NCI-H446 treated with DMSO at 0.1 percent for 48 hours (cell line): ENCODE measurements at places on chromosomes 11 and 22.

DNA sequence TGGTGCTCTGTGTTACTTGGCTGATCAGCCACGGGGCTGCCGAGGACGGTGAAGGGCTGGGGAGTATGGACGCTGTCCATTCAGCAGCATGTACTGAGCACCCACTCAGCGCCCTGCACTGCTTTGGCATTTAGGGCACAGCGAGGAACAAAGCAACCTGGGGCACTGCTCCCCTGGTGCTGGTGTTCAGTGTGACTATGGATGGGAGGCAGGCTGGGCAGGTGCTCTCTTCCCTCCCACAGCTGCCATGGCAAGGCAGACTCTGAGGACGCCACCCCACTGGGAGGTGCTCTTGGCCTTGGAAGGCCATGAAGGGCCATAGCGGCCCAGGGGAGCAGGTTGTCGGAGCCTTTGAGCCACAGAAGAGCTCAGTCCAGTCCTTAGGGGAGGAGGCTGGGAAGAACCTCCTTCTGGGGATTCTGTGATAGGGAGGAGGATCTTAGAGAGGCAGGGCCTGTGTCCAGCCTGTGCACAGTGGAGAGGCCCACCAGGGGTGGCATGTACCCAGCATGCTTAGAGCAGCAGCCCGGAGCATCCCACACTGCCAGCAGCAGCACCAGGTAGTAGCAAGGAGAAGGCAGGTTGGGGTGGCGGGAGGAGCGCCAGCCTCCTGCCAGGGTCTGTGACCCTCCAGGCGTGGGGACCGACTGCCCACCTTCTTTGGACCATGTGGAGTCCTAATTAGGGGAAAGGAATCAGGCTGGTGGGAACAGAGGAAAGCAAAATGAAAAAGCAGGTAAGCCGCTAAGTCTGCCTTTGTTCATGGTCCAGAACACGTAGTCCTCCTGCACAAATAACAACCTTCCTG is 141.8 kb downstream of the MPPED1 start:
- DNase-seq, result no peak

DNA sequence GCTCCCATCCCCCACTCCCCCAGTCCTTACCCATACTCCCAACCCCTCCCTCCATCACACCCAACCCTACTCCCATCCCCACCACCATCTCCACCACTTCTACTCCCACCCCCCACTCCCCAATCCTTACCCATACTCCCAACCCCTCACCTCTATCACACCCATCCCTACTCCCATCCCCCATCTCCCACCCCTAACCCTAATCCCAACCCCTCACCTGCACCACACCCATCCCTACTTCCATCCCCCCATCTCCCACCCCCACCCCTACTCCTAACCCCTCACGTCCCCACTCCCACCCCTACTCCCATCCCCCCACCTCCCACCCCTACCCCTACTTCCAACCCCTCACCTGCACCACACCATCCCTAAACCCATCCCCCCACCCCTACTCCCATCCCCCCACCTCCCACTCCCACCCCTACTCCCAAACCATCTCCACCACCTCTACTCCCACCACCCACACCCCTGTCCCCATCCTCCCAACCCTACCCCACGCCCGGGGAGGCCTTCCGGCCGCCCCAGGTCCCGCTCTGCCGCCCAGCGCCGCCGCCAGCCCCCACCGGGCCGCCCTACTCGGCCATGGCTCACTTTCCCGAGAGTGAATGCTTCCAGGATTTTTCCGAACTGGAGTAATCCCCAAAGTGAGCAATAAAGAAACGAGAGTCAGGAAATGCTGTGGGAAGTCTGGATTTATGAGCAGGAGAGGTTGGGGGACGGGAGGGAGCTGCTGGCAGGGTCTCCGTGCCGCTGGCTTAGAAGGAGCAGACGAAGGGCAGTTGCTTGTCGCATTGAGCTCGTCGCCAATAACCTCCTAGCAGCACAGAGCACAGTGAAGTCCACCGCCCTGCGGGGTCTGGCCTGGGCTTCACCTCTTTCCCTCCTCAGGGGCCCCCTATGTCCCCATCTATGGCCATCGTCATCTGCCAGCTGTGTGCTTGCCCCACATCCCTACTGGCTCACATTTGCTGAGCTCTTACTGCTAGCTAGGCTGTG is 4.6 kb downstream of the PRG3 start:
- no peak for DNase-seq

DNA sequence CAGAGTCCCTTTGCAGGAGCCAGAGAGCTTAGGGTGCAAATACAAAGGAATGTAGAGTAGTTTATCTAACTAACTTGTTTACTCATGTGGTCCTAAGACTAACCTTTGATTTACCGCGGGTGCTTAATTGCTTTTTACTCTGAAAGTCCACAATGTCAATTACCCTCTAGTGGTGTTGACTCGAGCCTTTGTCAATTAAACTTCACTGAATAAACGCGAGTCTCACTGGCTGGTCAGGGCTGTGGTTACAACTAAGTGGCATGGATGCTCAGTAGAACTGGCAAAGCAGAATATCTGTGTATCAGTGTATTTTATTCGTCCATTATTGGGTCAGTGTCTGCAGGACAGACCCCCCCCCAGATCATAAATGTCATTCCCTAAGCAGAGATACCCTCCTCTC is 181.7 kb downstream of the OR4C45 start:
- no peak for DNase-seq

- DNase-seq, result no peak
These were observed 35.7 kb downstream of the TBCEL start for GRCh38 chr11:121059605-121060004.

DNA sequence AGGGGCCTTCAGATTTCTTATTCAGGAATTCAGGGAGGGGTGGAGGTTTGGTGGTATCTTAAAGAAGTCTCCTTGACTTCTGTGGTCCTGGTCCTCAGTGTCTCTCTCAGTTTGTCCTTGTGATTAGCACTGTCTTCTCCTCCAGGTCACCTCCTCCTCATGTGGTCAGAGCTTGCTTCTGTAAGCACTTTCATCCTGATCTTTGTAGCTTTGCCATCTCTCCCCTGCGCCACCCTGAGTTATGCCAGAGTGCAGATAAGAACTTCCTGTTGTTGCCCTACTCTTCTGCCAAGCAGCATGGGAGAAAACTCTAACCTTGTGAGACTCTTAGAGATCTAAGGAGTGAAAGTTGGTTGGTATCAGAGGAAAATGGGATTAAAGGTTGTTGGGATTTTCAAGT is 30.9 kb downstream of the MICAL2 start:
- DNase-seq, result no peak

GRCh38 chr11:8365216-8365941 is 101.7 kb upstream of the LMO1 start:
- DNase-seq, result no peak

- no peak for DNase-seq
These were observed 11.2 kb downstream of the TOM1 start for GRCh38 chr22:35310556-35311550.

- DNase-seq, result no peak
These were observed 892.6 kb downstream of the TBC1D22A start for GRCh38 chr22:47654922-47655491.

GRCh38 chr11:121282886-121283502 is 9.6 kb upstream of the SC5D start:
- DNase-seq, result no peak

DNA sequence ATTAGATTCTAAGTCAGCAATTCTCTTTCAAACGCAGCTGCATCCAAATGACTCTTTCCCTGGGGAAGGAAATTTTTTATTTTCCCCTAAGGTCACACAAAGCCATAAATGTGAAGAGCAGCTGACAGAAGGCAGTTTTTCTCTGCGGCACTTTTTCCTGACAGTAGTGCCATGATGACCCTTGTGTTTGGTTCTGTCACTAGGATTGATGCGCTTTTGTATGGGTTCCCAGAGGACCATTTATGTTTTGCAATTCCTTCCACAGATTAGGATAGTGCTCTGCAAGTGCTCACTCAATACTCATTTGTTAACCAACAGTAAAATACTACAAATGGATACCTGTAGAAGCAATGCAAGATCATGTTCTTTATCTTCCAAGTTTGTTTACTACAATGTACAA is 359.6 kb upstream of the CTSC start:
- DNase-seq, result no peak
